ENCODE measurements at places on chromosomes 1 and 21.

GRCh38 chr1:209208648-209209047 lies 374.9 kb upstream of the CAMK1G start:
- no peak for DNase-seq

GRCh38 chr1:119227456-119227855 lies 87.0 kb upstream of the WARS2 start:
- no peak for DNase-seq

GRCh38 chr1:2009101-2010053 lies 5.8 kb upstream of the CFAP74 start:
- no peak for DNase-seq

- DNase-seq: peak; percentile 47
These were observed 30.1 kb upstream of the PTGFRN start for GRCh38 chr1:116879478-116880133.

DNA sequence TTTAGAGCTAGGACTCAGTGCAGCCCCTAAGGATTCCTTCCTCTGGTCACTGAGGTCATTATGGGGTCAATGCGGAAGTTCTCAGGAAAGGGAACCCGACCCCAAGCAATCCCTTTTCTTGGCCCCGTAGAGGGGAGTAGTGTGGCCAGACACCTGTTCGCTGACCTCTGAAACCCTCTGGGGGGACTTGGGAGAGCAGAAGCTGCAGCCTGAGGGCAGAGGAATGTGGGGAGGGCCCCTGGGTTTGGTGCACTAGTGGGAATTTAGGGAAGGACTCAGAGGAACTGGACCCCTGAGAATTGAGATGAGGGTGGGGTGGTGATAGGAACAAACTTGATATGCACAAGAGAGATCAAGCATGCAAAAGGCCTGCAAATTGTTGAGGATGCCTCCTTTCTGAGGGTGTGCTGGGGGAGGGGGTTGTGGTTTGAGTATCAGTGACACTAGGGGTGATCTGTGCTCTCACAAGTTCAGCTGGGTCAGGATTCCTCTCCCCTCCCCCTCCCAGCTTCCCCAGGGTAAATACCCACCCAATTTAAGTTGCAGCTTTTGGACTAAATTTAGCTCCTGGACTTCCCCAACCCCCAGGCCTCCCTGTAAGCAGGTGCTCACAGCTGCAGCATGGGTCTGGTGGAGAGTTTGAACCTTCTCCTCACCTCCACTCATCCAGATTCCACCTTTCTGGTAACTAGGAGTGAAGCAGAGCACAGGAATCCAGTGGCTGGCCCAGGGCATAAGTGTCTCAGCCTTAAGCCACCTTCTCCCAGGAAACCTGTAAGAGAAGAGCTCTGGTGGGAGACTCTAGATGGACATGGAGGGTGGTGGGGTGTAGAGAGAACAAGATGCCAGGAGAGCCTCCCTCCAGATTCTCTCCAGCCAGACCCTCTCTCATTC lies 13.5 kb downstream of the ADAMTSL4 start:
- DNase-seq: no peak

DNA sequence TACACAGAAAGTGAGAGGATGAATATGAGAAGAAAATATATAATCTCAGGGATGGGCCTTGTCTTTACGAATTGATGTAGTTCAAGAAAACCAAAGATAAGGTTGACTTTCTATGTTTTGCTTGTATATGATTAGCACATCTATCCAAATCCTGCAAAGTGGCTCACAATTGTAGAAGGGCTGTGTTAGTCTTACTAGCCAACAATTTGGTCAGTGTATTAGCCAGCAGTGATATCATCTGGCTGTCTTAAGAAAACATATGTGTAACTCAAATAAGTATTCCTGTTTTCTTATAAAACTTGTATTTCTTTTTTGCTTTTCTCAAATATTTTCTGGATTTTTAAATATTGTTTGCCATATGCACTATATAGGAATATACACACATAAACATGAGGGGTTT lies 5.5 kb downstream of the SDCCAG8 start:
- DNase-seq: no peak

DNA sequence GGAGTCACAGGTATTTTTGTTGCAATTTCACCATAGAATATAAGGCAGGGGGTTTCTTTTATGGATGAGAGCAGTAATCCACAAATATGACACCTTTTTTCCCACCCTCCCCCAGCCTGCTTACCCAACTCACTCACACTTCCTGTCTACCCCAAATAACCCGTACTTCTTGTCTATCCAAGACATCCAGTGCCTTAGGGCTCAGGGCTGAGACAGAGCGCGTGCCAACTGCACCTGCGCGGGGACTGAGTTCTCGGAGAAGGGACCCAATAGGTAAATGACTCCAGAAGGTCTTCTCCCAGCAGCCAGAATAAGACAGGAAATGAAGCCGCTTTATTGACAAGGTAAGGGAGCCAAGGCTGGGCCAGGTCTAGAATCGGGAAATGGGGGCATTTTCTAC lies 369.1 kb downstream of the SIPA1L2 start:
- DNase-seq: no peak

Data from COR-L47 (cell line).